Stimulated activated CD4-positive, alpha-beta T cell treated with anti-CD3 and anti-CD28 coated beads, Interleukin-4, amount 100 ng/mL, for 4 hours (primary cell): ENCODE measurements at places on chromosomes 2 and 18.

DNA sequence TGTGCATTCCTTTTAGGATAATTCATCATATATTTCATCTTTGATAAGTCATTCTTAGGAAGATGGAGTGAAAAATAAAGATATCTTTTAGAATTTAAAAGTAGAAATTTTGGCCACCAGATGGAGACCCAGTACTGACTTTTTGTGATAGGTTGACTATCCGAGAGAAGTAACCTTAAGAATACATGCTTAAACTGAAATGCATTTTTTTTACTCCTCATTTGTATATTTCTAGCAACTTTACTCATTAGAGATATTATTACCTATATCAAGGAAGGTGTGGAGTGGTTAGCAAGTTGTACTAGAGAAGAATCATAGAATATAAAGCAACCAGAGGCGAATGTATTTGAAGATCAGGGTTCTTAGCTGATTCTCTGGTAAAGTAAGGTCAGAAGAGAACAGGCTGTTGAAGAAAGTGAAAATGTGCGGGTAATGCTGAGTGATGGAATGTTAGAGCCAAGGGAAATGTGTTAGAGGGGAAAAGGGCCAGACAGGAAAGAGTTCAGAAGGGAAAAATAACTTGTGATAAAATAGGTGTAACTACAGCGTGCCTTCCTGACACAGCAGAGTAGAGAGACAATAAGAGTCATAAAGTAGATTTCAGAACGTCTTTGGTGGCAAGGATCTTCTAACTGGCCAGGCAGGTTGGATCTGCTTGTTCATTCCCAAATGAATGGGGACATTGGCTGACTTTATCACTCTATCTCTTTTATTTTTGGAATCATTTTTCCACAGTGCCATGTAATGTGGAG lies 52.3 kb downstream of the TDRD15 start:
- no peak for DNase-seq

DNA sequence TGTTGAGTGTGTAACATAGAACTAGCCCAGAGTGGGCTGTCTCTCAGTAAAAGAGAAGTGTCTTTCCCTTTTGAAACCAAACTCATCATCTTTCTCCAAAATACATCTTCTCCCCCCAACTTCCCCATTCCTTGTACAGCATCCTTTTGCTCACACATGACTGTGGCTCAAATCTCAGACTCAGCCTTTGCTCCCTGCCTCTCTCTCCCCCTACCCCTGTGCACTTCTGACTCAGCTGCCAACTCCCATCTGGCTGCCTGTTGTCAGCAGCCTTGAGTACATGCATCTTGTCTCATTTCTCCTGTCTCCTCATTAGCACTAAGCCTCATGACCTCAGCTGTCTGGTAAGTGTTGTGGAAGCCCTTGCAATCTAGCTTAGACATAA lies 18.1 kb upstream of the MGAT4A start:
- no peak for DNase-seq

DNA sequence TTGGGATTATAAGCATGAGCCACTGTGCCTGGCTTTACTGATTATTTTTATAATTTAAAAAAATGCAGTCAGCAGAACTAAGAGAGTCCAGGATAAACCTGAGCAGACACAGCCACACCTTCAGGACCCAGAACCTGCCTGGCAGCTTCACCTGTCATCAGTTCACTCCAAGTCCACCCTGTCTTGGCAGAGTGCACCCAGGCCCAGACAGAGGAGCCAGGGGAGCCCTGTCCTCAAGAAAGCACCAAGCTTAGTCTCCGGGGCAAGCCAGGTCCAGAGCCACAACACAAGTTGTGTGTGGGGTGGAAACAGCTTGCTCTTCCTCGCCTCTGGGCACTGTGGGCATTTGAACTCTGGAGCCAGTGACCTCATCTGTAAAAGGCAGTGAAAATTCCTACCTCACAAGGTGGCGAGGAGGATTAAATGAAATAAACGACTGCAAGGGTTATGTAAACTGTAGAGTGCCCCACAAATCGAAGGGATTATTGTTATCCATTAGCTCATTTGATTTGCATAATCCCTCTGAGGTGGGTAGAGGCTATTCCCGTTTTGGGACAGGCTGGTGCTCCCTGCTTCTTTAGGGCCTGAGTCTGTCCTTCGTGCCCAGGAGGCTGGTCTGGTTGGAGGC lies 24.7 kb downstream of the MYCN start:
- no peak for DNase-seq

DNA sequence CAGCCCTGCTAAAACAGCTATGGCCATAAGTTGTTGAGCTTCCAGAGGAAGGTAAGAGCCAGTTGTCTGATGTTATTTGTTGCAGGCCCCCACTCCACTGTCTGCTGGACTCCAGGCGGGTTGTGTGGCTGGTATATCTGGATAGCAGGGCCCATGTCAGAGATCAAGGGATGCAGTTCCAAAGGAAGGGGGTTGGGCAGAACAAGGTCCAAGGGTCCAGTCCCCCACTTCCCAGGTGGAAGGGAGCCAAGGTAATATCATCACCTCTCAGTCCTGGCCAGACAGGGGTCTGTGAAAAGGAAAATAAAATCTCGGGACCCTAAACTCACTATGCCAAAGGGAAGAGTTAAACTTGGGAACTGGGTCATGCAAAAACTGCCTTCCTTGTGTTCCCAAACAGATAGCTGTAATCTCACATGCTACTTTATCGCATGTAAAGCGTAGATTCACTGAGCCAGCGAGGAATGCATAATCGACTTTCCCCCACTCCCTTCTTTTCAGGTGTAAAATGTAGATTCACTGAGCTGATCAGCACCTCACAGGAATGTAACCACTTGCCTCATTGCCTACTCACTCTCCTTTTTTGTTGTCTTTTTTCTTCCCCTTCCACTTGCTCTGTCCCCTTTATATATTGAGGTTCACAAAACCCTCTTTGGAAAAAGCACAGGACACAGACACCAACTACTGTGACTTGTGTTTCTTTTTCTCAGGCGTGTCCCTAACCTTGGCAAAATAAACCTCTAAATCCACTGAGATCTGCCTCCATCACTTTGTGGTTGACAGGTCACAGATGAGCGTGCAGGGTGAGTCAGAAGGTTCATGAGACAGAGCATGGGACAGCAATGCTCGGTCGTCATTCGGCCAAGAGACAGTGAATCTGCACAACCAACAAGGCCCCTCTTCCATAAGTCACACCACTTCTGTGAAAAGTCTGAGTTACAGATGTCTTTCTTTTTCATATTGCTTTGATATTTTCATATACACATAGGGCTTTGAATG lies 255.3 kb upstream of the SIX2 start:
- DNase-seq, result no peak

DNA sequence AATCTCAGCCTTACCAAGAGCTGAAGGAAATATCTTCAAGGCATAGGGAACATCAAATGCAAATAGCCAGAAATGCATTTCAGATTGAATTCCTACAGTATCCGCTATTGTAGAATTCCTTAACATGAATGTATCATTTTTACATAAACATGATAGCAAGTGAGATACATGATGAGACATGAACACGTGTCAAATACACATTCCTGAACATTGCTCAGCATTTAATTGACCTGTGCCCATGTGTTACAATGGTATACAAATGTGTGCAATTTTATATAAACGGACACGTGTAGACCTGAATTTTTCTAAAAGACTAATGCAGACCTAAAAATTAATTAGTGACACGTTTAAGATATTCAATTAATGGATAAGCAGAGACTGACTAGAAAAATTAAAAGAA lies 133.0 kb upstream of the TLK1 start:
- DNase-seq, result no peak

DNA sequence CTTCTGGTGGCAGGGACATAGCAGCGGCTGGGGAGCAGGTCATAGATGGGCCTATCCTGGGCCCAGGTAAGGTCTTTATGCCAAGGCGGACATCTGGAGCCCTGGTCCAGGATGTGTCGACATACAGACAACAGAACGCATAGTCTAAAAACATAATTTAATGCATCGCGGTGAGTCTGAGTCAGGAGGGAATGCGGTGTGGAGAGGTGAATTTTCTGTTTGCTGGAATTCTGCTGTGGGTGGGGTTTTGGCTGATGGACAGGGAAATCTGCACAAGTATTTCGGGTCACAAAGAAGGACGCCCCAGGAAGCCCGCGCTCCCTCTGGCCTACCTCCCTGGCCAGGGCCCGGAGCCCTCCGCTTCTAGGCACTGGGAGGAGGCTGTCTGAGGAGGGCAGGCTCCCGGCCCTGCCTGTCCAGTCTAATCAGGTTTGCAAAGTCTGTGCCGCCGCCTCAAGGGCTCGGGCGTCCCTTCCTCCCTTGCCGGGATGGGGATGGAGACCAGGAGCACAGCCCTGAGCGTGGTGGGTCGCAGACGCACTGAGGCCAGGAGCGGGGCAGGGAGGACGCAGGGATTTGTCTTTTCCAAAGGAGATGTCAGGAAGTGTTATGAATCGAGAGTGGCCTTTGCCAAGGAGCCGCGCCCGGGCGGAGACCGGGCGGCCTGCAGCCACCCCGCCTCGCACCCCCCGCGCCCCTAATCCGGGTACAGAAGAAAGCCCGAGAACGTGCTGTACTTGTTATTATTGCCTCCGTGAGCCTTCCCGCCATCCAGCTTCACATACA lies 2.3 kb downstream of the C1QL2 start:
- DNase-seq, result no peak

- no peak for DNase-seq
Measured at GRCh38 chr2:10307561-10308156, 5.0 kb downstream of the HPCAL1 start.
